ENCODE measurements at places on chromosomes 3 and 15. TPM values are rescaled to one million over a fixed set of nuclear protein-coding genes. Genes with fewer than 3 reads are reported as not detected.
A peak's percentile ranks its signal among the peaks of the same experiment; 100 is the strongest.

GRCh38 chr3:29557186-29557585 is 276.3 kb downstream of the RBMS3 start:
- DNase-seq: no peak

GRCh38 chr3:141336672-141337522 is 31.4 kb upstream of the ZBTB38 start:
- DNase-seq: peak; percentile 73

Gene LRRC15
- not detected for total RNA-seq

DNA sequence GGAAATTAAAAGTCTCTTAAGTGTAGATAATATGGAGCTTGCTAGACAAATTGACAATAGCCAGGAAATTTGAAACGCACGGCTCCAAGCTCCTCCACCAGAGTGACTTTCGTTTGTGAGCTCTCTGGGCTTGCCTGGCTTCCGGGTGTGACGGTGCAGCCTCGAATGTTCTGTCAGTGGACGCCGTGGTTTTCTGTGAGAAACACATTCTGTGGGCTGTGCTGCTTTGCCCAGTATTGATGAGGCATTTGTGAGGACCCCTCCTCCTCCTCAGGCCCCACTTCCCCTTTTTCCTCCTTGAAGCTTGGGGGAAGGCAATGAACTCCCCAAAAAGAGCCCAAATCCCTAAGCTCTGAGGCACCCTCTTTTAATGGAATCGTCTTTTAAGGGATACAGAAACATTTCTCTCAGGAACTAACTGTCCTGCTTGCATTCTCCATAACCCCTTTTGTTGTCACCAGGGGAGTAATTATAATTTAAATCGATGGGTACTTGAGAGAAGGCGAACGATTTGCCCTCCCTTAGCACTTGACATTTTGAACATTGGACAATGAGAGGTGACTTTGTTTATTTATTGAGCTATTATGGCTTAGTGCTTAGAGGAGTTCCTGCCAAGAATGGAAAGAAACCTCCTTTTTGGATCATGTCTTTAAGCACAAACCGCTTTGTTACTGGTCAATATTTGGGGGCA is 40.8 kb downstream of the POLR2M start:
- DNase-seq: no peak

- no peak for DNase-seq
Measured at GRCh38 chr3:77376511-77376910, 336.6 kb downstream of the ROBO2 start.

DNA sequence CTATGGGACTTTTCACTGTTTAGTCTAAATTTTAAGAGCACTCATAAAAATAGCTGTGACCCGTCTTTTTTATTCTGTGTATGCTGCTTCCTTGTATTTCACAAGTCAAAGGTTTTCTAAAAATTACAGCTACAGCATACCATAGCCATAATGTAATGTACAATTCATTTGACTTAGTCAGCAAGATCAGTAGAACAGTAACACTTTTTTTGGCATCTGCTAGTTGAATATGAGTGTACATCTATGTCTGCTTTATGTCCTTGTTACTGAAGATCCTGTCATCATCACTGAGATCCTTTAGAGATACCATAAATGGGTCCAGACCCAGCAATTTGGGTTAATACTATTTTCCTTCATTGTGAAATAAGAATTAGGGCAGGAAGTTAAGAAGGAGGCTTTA is 42.2 kb downstream of the CMSS1 start:
- DNase-seq: peak; percentile 91

- DNase-seq: no peak
Measured at GRCh38 chr3:186782542-186783057, 777 bp upstream of the EIF4A2 start.

Gene INO80
- 18.5 TPM for total RNA-seq

- no peak for DNase-seq
Measured at GRCh38 chr3:59810606-59811005, 760.8 kb upstream of the CFAP20DC start.

DNA sequence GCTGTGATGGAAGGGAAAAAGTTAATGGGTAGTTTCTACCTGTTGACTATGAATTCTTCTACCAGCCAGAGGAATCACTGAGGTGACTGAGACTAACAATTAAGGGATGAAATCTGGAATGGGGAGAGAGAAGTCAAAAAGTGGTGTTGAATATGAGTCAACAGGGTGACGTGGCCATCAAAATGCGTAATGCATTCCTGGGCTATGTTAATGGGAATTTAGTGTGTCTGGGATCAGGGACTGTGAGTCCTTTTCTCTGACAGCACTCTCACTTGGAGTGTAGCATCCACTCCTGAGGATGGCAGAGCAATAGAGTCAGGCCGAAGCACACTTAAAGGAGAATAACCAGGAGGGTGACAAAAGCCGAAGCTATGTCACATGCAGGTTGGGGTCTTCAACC is 60.4 kb downstream of the MESD start:
- peak; percentile 58 for DNase-seq

Gene SCG5
- 14.4 TPM for total RNA-seq

Gene SNTN
- 0.24 TPM for total RNA-seq

Gene SENP2
- 53.6 TPM for total RNA-seq

- peak; percentile 7 for DNase-seq
Measured at GRCh38 chr15:38471974-38472373, 18.0 kb downstream of the FAM98B start.

Gene ISG20
- 0.69 TPM for total RNA-seq

Gene CD86
- total RNA-seq: not detected

DNA sequence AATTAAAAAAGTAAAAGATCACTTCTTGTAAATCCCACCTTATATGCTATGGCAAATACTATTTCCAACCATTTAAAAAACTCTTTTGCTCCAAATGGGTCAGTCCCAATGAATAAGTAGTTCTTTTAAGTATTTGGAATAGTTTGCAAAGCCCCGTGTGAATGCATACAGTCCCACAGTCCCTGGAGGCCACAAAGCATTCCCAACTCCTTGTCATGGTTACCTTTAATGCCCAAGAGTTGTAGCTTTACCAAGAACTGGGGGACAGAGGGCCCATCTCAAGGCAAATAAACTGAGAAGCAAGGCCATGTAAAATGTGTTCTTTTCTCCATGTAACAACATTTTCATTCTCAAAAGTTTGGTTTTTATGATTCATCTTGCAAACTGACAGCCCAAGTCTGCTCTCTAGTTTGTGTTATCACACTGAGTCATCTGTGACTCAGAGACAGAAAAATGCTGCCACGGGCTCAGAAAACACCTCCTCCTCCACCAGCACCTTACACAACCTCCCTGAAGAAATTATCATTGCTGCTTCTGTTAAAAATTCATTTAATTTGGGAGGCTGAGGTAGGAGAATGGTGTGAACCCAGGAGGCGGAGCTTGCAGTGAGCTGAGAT is 336.2 kb downstream of the ERC2 start:
- no peak for DNase-seq

Gene ATP8B4
- total RNA-seq: not detected

- no peak for DNase-seq
Measured at GRCh38 chr3:38757721-38758120, 58.3 kb downstream of the SCN10A start.

DNA sequence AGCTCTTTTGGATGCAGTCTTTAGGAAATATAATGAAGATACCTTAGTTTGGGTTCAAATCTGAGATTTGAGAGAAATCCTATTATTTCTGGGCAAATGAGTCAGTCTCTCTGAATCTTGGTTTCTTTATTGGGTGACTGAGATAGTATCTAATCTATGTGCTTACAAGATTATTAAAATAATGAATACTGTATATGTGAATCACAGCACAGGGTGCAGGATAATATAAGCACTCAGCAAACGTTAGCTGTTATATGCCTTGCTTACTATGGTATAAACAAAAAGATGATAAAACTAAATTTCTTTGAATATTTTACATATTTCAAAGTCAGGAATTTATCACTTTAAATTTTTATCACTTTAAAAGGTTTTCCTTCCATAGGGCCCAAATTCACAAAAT is 29.6 kb downstream of the FGF7 start:
- no peak for DNase-seq

DNA sequence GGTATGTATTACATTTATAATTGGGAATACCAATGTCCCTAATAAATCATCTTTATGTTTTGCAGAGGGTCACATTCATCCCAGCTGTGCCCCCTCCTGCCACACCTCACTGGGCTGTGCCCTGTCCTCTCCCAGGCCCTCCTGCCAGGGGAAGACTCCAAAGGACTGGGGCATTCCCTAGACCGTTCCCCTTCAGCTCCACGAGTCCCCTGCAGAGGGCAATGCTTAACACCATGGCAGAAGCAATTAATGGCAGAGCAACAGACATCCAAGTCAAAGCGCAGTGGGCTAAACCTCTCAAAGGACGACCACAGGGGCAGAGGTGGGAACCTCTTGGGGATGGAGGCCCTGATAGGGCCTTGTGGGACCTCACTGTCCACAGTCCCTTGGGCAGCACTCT is 71.3 kb upstream of the SEC13 start:
- peak; percentile 24 for DNase-seq

DNA sequence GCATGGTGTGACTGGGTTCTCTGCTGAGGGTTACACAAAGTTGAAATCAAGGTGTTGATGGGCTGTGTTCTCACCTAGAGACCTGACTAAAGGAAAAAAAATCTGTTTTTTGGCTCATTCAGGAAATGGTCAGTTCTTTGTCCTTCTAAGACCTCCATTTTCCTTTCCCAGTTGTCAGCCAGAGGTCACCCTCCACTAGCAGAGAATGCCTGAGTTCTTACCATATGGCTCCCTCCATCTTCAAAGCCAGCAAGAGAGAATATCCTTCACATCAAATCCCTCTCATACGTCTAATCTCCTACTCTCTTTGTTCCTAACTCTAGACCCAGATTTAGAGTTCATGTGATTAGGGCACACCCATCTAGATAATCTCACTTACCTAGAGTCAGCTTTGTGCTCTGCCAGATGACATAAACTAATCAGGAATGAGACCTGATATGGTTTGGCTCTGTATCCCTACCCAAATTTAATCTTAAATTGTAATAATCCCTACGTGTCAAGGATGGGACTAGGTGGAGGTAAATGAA is 19.4 kb downstream of the ANKRD28 start:
- no peak for DNase-seq

Gene DRD3
- total RNA-seq: not detected

Data from cardiac muscle cell (in vitro differentiated cells and primary cell).